ENCODE measurements at places on chromosomes 3 and 15.

DNA sequence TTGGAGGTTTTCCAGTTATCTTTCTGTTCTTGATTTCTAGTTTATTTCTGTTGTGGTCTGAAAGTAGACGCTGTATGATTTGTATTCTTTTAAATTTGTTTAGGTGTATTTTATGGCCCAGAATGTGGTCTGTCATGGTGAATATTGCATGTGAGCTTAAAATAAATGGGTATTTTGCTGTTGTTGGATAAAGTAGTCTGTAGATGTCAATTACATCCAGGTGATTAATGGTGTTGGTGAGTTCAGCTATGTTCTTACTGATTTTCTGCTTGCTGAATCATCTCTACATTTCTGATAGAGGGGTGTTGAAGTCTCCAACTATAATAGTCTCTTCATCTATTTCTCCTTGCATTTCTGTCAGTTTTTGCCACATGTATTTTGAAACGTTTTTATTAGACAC lies 383.3 kb upstream of the SGO1 start:
- DNase-seq, result no peak

GRCh38 chr3:135159681-135160247 lies 364.7 kb downstream of the EPHB1 start:
- peak; percentile 71 for DNase-seq

DNA sequence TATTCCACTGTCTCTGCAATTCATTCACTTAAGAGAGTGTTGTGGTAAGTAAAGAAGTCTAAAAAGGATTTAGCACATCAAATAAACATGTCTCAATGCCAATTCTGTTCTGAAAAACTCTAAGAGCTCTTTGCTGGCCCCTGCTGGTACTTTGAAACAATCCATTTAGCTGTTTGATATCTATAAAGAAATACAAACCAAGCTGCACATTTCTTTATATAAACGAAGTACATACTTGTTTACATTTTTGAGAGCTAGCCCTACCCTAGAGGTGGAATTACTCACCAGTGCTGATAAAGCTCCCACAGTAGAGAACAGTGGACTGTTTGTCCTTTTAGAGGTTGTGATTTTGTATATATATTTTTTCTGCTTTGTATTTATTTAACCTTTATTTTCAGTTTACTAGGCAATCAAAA lies 75.5 kb downstream of the NEDD4 start:
- DNase-seq, result peak; percentile 50

DNA sequence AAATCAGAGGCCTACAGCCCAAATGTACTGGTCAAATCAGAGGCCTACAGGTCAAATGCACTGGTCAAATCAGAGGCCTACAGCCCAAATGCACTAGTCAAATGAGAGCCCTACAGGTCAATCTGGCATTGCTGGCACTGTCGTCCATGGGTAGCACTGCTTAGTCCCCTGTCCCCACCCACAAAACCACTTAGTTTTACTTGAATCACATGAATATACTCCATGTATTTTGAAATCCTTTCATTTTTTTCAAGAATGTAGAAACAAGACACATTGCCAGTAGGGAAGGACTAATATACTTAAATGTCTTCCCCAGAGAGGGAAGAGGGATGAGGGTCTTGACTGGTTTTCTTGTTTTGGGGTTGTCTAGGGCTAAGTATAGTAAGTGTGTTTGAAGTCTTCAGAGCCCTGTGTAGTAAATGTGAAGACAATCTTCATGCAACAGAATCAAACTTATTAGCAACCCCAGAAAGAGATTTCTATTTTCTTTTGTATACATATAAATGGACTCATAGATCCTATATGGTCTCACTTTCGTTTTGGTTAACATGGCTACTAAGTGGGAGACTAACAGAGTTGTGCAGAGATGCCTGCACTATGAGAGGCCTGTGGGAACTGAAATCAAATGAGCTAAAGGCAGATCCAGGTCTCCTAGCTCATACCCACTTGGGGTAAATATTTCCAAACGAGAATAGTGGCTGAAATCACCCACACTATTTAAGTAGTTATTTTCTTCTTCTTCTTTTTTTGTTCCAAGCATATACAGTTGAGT lies 38.3 kb upstream of the DCUN1D1 start:
- DNase-seq, result no peak

DNA sequence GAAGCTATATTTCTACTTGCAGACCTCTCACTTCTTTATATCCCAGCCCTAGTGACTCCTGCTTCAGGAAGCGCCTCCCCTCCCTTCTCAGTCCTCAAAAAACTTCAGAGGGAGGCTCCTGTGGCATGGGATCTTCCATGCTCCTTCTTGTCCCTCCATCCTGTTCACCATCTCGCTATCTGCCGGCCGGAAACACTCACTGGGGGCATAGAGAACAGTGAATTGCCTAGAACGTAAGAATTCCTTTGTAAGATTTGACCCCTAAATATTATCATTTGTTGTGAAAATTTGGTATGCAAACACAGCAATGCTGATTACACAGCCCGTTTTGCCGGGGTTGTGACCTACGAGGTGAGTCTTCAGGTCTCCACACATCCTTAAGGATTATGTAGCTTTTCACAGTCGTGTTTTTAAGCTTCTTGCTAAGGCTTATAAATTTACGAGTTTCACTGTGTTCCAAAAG lies 218.7 kb upstream of the ATP10A start:
- DNase-seq, result no peak

DNA sequence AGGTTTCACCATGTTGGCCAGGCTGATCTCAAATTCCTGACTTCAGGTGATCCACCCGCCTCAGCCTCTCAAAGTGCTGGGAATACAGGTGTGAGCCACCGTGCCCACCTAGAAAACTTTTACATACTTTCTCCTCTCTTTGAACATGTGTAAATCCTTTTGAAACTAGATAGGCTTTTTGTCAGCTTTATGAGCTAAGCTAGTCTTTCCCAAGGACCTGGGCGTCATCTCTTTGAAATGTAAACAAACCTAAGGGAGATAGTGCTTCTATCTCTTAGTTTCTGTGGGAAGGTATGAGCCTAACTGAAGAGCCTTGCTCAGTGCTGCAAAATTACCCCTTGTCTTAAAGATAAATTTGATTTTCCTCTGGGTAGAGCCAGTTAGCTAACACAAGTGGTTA lies 4.8 kb downstream of the CX3CR1 start:
- no peak for DNase-seq

- peak; percentile 24 for DNase-seq
These were observed 1.8 kb downstream of the CADPS start for GRCh38 chr3:62873451-62873760.

GRCh38 chr3:135081451-135081850 lies 286.4 kb downstream of the EPHB1 start:
- DNase-seq, result no peak

- DNase-seq, result no peak
These were observed 64.7 kb upstream of the GATA2 start for GRCh38 chr3:128557531-128558280.

DNA sequence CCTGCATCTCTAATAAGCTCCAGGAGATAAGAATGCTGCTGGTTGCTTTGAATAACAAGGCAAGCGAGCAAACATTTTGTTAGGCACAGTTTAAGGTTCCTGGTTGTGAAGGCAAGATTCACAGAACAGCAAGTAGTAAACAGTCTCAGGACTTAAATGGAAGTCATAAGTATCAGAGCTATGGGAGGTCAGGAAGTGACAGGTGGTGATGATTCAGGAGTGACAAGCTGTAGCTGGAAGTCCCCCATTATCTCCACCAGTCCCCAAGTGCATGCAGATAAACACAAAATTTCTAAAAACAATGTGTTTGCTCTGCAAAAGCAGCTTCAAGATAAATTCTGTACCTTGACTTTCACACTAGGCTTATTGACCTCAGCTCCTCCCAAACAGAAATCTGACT lies 3.3 kb downstream of the FETUB start:
- no peak for DNase-seq

GRCh38 chr3:194547042-194547441 lies 60.2 kb upstream of the ATP13A3 start:
- DNase-seq, result no peak

GRCh38 chr3:632571-633170 lies 436.1 kb downstream of the CHL1 start:
- DNase-seq, result peak; percentile 15

DNA sequence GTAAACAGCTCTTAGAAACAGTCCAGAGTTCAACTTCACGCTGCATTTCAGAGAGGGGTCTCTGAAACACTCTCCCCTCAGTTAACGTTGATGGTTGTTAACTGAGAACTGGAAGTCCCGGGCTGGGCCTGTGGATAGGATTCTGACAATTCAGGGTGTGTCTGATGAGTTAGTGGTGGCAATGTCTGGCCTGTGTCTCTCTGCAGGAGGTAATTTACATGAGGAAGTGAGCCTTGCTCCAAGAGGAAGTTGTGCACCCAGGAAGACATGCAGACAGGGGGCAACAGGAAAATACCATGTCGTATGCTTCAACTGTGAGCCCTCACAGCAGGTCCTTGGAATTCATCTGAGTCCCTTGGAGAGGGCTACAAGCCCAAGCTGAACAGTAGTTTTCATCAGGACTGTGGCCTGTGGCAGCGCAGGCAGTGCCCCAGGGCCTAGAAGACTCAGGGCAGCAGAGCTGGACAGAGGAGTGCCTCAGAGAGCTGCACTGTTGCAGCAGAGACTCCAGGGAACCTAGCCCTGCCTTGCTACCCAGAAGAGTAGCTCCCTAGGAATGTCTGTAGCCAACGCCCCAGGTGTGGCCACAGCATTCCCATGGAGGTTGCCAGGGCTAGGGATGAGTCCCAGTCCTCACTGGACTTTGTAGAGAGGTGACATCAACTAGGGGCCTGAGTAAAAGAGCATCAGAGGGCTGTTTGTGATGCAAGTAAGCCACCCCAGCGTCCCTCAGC lies 104.6 kb upstream of the SELENOK start:
- DNase-seq, result no peak

DNA sequence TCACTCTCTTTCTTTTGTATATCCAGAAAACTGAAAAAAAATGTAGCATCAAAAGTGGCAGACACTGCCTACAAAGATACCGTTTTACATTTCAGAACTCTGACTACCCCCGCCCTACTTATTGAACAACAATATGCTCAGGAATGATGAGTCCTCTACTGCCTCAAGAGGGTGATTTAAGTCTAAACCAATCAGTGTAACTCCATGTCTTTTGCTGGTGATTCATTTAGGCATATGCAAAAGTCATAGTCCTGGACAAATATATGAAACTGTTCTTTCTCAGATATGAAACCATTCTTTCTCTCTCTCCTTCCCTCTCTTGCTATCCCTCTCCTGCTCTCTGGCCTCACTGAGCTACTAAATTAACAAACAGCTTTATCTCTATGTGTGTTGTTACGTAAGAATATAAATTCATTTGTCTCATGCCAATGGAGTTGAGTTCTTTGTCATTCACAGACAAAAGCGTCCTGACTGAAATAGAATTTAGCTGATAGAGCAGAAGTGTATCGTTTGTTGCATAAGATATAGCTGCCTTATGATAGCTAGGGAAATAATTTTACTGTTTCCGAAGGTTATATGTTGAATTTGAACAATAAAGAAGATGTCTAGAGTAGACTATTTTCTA lies 133.7 kb upstream of the OSTN start:
- DNase-seq, result no peak

- no peak for DNase-seq
These were observed 121.2 kb upstream of the NR2F2 start for GRCh38 chr15:96209285-96209735.

DNA sequence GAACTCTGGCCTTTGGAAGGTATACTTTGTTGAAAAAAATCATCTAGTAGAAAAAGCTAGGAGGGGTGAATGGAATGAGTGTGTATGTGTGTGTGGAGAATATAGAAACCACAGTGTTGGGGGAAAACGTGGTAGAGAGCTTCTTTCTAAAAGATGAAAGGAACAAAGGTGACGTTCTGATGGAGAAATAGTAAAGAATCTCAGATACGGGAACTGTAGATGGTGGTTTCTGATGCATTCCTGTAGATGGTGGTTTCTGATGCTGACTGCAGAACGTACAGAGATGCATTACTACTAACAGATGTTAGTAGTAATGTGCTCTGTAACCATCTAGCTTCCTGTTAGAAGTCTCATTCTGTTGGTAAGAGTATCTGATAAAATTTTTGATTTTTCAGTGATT lies 60.2 kb downstream of the VPS8 start:
- no peak for DNase-seq

- DNase-seq, result no peak
These were observed 24.7 kb downstream of the POPDC2 start for GRCh38 chr3:119635719-119636118.

DNA sequence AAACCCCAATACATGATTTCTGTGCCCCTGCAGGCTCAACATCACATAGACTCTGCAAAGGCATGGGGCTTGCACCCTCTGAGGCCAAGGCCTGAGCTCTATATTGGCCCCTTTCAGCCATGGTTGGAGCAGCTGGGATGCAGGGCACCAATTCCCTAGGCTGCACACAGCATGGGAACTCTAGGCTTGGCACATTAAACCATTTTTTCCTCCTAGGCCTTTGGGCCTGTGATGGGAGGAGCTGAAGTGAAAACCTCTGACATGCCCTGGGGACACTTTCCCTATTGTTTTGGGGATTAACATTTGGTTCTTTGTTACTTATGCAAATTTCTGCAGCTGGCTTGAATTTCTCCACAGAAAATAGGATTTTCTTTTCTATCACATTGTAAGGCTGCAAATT lies 1629.5 kb downstream of the OTOL1 start:
- DNase-seq, result no peak

GRCh38 chr3:123768480-123769355 lies 115.4 kb downstream of the MYLK start:
- DNase-seq, result no peak

- no peak for DNase-seq
These were observed 347.4 kb downstream of the NLGN1 start for GRCh38 chr3:173744895-173745294.

- no peak for DNase-seq
These were observed 3.2 kb upstream of the BMF start for GRCh38 chr15:40111888-40112287.

DNA sequence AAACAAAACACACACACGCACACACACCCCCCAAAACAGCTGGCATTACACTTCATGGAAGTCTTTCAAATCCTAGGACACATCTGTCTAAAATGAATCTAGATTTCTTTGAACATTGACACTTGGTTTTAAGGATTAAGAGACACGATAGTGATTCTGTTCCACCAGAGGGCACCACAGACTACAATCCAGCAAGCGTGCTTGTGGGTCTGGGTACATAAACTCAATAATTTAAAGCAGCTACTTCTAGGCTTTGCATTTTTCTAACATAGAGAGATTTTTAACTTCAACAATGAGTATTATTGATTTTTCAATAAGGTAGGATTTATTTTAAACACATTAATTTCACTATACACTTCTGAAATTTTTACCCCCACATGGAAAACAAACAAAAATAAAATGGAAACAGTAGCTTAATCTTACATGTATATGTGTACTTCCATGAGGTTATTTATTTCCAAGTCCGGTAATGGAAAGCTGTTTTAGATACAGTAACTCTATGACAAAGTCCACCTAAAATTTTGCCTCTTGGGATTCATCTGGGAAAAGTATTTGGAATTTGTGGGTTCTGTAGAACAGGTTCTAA lies 564.0 kb upstream of the TGFBR2 start:
- peak; percentile 20 for DNase-seq
